ENCODE measurements at places on chromosomes 2 and 18.

DNA sequence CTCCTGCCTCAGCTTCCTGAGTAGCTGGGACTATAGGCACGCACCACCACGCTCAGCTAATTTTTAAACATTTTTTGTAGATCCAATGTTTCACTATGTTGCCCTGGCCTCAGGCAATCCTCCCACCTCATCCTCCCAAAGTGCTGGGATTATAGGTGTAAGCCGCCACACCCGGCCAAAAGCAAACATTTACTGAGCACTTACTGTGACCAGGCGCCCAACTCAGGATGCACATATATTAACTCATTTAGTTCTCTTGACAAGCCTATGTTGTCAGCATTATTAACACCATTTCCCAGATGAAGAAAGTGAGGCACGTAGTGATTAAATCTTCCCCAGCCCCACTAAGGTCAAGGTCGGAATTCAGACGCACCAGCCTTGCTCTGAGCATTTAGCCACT lies 41.1 kb downstream of the TMEM37 start:
- no peak for DNase-seq

- no peak for DNase-seq
These were observed 678.4 kb downstream of the DCDC2C start for GRCh38 chr2:4381773-4382172.

GRCh38 chr18:25735459-25735858 lies 355.0 kb downstream of the SS18 start:
- no peak for DNase-seq

GRCh38 chr2:12417786-12418185 lies 298.9 kb upstream of the TRIB2 start:
- DNase-seq, result no peak

- no peak for DNase-seq
These were observed 146.1 kb downstream of the LNPK start for GRCh38 chr2:175855794-175856453.

DNA sequence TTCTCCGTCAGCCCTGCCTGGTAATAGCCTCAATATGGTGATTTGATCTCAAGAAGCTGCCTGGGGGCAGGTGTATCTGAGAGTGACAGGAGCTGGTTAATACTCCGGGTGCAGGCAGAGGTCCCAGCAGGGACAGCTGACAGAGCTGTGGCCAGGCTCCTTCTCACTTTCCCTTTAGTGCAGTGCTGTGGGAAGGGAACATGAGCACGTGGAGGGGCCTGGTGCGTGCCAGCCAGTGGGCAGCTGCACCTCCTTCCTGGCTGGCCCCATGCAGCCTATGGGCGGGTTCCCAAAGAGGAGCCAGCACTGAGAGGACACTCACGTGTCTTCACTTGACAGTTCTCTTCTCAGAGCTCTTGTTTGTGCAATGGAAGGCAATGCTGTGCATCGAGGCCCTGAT lies 9.1 kb downstream of the CNNM4 start:
- no peak for DNase-seq

Data from NCI-H446 (cell line).